ENCODE measurements at places on chromosomes 1 and 21.

- DNase-seq: no peak
Measured at GRCh38 chr1:203704120-203704519, 60.9 kb upstream of the LAX1 start.

- DNase-seq: no peak
Measured at GRCh38 chr1:65795311-65795710, 2.6 kb downstream of the PDE4B start.

DNA sequence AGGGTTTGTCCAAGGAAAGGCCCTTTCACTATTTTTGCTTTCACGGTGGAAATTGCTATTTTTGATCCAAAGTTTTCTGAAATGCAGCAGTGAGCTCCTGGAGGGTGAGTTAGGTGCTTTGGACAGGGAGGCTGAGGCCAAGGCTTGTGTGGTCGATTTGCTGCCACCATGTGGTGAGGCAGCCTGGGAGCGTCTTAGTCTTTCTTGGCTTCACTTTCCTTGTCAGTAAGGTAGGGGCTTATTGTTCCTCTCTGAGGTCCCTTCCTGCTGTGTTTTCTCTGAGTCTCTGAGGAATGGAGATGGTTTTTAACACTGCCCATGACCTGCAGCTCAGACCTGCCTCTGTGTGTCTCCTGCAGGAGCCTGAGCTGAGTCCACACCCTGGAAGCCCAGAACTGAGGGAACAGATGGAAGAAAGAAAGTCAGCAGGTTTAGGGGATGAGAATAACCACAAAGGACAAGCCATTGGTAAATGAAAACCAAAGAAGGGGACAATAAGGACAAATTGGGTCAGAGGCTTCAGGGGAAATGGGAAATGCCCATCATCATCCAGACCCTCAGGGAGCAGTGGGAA is 20.1 kb upstream of the S100A10 start:
- DNase-seq: peak; percentile 46

DNA sequence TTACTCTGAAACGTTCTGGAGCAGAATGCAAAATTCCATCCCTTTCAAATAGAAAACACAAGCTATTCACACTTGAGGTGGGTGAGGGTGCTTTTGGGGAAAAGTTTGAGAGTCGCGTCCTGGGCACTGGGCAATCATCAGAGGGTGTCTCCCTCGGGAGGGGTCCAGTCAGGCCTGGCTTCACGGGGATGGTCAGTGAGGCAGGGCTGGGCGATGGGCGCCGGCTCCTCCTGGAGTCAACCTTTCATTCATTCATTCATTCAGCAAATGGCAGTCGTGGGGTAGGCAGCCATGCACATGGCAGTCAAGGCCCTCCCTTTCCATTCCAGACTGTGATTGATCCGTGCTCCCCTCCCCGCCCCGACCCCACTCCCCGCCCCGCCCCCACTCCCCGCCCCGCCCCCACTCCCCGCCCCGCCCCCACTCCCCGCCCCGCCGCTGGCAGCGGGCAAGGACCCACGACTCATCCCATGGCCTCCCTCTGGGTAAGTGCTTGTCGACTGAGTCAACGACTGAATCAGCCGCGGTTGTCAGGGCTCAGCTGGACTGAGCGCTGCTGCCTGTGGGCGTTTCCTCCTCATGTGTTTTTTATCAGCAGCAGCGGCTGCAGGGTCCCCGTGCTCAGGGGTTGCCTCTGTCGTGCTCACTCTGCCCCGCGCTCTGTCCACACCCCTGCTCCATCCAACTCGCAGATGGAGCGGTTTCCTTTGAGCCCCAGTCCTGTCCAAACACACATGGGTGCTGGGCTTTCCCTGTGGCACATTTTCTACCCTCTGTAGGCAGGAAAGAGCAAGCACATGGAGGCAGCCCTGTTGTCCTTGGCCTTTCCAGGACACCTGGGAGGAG is 12.5 kb upstream of the SPSB1 start:
- no peak for DNase-seq

- DNase-seq: no peak
Measured at GRCh38 chr1:77253211-77253610, 28.6 kb upstream of the AK5 start.

All from right lobe of liver (tissue), 6 donors.